ENCODE measurements at places on chromosomes 3 and 15.

DNA sequence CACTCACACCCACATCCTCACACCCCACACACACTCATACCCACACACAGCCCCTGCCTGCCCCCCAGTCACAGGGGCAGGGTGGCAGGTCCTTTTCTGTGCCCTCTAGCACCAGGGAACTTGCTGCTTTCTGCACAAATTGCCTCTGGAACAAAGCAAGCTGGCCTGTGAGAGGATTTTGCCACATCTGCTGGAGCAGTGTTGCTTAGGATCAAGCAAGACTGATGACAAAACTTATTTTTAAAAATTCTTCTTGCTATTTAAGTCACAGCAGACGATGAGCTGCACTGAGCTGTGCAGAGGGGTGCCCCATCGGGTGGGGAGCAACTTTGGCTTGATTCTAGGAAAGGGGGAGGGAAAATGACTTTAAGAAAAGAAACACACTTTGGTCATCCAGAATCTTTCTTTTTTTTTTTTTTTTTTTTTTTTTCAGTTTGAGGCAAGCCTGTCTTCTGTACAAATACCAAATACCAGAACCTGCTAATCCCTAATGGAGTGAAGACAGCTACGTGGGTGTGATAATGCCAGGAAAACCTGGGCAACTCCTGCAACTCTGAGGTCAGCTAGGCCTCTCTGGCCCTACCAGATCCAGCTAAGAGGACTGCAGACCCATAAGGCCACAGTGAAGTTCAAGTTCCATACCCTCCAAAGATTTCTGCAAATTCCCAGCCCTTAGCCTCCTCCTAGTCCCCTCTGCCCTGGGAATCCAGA is 195.3 kb downstream of the ABHD5 start:
- no peak for DNase-seq

- DNase-seq: no peak
Measured at GRCh38 chr3:158451405-158452055, 119.5 kb upstream of the MLF1 start.

DNA sequence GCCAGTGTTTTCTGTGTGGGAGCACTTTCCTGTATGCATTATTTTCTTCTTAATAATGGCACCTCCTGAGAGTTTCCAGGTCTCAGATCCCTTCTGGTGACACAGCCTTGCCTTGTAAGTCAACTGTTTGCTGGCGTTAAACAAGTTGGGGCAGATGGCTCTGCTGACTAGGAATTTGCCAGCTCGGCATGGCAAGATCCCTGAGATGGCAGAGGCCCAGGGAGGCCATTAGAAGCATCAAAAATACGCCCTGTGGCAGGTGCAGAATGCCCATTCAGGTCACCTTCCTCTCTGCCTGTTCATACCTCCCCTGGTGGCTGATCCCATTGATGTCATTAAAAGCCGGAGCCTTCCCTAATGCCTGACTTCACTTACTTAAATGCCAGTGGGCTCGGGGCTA is 320.9 kb upstream of the CTDSPL start:
- DNase-seq: no peak

DNA sequence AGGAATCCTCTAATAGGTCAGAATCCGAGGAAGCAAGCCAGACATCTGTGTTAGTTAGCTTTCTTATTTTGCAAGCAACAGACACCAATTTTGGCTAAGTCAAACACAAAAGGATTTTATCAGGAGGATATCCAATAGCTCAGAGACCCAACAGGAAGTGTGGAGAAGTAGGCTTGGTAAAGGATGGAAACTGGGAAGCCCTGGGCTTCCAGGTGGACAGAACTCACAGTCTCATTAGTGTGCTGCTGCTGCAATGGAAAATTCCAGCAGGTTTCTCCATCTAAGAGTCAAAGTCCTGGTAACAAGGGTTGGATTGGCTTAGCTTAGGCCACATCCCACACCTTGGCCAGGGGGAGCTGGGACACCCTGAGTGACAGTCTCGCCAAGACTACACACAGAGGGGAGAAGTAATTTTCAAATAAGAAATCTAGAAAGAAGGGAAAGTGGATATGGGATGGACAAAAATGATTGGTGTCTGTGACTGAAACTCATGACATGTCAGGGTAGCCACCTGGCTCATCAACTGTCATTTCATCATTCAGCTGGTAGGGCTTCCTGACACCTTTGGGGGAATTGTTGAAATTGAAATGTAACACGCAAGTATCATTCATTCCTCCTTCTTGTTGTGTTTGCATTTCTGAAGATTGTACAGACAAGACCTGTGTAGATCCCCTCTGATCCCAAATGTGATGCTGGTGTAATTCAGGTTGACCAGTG is 158.6 kb downstream of the THSD4 start:
- DNase-seq: no peak

GRCh38 chr15:90561344-90562244 is 31.9 kb downstream of the CRTC3 start:
- no peak for DNase-seq

DNA sequence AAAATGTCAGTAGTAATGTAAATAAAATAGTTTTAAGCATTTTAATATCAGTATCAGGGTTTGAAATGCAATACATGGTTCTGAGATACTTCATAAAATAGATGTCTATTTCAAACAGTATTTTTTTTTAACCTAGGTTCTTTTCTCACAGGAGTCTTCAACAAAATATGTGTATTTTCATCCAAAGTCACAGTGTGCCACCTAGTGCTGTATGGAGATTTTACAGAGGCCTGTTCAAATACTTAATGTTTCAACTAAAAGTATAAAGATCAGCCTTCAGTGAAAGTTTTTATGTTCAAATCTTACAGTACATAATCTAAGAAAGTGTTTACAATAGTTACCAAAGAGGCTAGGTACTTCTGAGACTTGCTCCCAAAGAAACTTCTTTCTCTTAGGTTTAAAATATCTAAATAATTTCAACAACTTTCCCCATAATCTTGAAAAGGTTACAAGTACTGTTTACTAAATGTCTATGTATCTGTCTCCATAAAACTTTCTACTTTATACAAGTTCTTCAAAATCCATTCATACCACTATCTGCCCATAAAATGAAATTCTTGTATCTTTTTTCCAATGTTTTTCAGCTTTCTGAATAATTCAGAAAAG is 38.3 kb downstream of the SCAPER start:
- peak; percentile 38 for DNase-seq
